ENCODE measurements at places on chromosomes 16 and 17. TPM values are rescaled to one million over a fixed set of nuclear protein-coding genes. Genes with fewer than 3 reads are reported as not detected.

NAGS gene
- 0.51 TPM for total RNA-seq

- no peak for DNase-seq
These were observed 6.0 kb upstream of the ATP1B2 start for GRCh38 chr17:7644775-7645174.

DNA sequence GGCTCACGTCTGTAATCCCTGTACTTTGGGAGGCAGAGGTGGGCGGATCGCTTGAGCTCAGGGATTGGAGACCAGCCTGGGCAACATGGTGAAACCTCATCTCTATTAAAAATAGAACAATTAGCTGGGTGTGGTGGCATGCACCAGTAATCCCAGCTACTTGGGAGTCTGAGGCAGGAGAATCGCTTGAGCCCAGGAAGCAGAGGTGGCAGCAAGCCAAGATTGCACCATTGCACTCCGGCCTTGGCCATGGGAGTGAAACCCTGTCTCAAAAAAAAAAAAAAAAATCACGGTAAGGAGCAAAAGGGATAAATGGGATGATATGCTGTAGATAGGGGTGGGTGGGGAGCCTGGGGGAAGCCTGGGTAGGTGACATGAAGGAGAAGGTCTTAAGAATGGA is 20.4 kb upstream of the TMEM98 start:
- no peak for DNase-seq

- no peak for DNase-seq
These were observed 25.5 kb downstream of the COPZ2 start for GRCh38 chr17:48012151-48012520.
